GM12891 (cell line): ENCODE measurements at places on chromosomes 11 and 22.

GRCh38 chr11:10265936-10266335 lies 28.1 kb downstream of the SBF2 start:
- no peak for DNase-seq

DNA sequence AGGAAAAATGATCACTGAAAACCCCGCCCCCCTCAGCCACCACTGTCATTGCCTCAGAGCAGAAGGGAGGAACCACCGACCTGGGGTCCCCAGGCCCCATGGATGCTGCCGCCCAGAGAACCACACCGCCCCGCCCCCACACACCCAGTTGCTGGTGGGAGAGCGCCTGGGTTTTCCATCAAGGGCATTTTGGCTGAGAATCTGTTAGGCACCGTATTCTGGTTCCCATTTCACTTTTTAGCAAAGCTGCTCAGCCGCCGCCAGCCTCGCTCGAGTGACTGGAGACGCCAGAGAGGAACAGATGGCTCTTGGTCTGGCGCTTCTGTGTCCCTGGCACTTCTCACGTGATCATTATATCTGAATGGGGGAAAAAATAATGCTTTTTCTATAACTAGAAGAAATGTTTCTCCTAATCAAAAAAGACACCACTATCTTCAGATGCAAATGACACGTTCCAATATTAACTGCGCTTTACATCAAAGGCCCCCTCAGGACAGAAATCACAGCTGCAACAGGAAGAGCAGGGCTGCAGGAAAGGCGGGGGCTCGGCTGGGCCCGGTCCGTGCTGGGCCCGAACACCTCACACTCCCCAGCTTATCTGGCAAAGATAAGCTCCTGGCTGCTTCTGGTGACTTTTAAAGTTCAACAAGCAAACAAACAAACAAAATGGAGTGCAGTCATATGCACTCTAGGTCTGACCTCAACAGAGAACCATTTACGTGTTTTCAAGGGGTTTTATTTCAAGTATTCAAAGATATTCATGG lies 149.8 kb downstream of the MPPED1 start:
- no peak for DNase-seq

DNA sequence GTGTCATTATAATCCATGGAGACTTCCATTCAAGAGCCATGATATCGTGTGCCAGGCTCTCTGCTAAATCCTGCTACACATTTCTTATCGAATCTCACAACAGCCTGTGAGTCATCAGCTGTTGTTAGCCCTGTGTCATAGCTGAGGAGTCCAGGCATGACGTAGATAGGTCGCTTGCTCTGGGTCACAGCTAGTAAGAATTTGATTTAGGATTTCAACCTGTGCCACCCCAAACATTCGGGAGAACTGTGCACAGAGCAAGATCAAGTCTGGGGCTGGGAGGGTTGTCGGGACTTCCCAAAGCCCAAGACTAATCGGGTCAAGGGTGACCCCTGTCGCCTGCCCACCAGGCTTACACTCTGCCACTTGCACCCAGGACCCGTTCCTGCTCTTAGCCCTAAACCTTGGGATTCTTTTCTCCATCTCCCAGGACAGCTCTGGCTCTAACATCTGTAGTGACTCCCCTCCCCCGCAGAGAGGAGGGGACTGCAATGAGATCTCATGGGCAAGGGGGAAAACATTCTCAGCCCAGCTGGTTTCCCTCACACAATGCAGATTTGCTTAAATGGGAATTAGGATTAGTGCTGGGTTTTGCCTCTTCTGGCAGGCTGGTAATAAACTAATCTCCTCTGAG lies 34.3 kb downstream of the TSPAN18 start:
- DNase-seq: no peak

- no peak for DNase-seq
Observed at GRCh38 chr11:11076276-11076675, 218.4 kb upstream of the ZBED5 start.

DNA sequence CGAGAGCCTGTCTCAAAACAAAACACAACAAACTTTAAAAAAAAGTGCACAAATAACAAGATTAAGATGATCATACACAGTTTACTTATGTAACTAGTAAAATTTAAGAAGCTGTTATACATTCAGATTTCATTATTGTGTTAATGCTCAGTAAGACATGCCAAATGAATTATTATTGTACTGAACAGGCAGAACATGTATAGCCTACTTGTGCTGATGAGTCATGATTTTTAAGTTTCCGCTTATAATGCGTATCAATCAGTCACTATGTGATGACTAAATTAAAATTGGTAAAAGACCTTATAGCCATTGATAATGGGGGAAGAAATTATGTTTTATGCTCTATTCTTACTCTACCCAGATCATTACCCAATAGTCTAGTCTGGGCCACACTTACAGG lies 20.5 kb upstream of the EXPH5 start:
- DNase-seq: no peak

GRCh38 chr11:1228921-1229451 lies 6.1 kb downstream of the MUC5B start:
- no peak for DNase-seq

GRCh38 chr11:134015556-134015955 lies 53.3 kb upstream of the JAM3 start:
- no peak for DNase-seq

DNA sequence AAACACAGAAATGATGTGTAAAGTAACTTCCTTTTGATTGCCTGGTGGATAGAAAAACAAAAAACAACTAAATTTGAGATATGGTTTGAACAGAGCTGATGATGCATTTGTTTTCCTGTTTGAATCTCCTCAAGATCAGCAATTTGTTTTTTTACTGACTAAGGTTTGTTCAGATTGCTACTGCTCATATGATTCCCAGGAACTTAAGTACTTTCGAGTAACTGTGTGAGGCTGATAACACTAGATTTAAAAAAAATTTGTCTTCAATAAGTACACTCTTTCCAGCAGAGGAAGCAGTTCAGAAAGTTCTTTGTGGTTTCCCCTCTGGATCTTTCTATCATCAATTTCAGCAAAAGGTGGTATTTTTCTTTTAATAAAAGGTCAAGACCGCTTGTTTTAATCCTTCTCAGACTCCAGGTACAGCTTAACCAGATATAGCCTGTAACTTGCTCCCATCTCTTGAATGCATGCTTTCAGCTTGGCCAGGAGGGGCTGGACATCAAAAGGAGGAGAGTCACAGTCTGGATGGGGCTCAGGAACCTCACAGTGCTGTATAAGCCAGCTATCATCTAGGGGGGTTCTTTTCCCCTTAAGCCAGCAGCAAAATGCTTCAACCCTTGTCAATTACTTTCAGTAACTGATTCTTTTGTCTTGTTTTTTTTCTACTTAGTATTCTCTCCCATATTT lies 12.3 kb upstream of the MS4A6E start:
- no peak for DNase-seq

DNA sequence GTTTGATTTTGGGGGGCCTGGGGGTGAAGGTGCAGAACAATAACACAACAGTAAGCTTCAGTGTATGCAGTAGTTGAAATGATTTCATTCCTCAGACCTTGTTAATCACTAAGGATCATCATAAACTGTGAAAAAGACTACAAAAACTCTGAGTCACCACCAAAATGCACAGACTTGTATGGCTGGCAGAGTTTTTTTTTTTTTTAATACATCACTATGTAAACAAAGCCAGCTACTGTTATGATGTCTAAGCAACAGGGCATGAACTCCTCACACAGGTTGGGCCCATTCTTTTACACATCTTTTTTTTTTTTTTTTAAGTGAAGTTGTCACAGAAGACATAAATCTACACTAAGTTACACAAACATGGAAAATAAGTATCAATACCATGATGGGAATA lies 311.9 kb downstream of the GUCY1A2 start:
- DNase-seq: no peak

- no peak for DNase-seq
Observed at GRCh38 chr22:21582801-21583740, 15.6 kb downstream of the UBE2L3 start.

DNA sequence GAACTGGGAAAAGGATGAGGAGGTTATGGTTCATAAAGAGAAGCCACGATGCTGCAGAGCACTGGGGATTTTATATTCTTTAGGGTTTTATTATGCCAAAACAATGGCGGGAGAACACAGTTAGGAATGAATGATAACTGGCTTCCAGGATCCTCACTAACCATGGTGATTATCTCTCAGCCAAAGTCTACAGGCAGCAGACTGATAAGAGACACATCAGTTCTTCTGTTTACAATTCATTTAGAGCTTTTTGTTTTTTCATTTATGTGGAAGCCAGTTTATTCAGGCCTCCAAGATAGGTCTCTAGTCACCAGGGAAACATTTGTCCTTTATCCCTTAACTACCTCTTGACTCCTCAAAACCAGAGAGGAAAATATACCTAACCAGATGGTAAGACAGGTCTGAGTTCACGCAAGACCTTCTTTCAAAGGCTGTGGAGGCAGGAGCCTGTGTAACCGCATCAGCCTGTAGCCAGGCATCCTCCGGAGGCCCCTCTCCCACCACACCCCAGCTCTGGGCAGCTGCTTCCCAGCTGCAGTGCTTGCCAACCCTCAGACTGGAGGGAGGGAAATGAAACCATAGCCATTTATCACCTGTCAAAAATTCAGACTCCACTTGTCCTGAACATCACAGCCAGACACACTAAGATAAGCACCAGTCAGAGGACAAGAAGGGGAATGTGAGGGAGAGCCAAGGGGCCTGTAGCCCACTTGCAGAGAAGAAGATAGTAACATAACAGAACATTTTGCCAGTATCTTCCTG lies 57.2 kb upstream of the FAM181B start:
- no peak for DNase-seq

DNA sequence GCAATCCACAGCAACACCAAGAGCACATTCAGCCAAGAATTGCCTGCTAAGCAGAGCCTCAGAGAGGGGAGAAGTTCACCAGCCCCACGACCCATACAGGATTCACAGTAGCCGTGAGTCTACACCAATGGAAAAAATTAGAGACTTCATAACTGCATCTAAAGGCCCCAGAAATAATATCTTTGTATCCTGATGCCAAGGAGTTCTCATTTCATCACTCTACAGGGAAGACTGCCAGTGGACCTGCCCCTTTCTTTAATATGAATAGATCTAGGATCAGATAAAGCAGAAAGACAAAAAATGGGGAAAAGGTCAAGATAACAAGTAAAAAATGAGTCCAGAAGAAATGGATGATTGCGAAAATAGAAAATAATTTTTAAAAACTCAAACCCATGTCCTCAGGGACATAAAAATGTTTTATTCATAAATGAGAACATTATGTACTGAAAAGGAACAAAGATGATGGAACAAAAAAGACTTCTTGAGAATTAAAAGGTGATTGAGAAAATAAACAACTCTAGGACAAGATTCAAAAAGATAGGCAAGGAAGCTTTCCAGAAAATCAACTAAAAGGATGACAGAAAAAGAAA lies 9.5 kb downstream of the APOL3 start:
- no peak for DNase-seq

DNA sequence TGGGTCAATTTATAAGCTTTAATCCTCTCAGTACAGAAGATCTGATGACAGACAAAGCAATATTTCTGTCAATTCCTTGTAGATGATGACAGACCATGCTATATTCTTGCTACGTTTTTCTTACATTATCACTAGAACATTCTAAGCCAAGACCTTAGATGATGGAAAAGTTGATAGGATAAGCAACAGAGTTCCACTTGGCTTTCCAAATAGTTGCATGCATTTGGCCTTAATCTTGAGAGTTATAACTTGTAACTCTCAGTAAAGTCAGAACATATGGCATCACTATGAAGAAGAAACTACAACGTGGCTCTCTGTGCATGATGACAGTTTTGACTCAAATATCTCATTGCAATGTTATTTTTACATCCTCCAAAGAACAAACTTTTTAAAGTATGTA lies 544.3 kb upstream of the LRRC4C start:
- DNase-seq: no peak
